ENCODE measurements at places on chromosomes 1 and 21. TPM values are rescaled to one million over a fixed set of nuclear protein-coding genes. Genes with fewer than 3 reads are reported as not detected.

SH3GLB1 gene
- total RNA-seq: 103 TPM

KIF21B gene
- 4.0 TPM for total RNA-seq

THEM4 gene
- total RNA-seq: 17.5 TPM

GUCA2B gene
- not detected for total RNA-seq

MATN1 gene
- 0.42 TPM for total RNA-seq

SLC16A4 gene
- 23.2 TPM for total RNA-seq

PROK1 gene
- 0.27 TPM for total RNA-seq

TEX38 gene
- not detected for total RNA-seq

FCRL2 gene
- 0.29 TPM for total RNA-seq

DNA sequence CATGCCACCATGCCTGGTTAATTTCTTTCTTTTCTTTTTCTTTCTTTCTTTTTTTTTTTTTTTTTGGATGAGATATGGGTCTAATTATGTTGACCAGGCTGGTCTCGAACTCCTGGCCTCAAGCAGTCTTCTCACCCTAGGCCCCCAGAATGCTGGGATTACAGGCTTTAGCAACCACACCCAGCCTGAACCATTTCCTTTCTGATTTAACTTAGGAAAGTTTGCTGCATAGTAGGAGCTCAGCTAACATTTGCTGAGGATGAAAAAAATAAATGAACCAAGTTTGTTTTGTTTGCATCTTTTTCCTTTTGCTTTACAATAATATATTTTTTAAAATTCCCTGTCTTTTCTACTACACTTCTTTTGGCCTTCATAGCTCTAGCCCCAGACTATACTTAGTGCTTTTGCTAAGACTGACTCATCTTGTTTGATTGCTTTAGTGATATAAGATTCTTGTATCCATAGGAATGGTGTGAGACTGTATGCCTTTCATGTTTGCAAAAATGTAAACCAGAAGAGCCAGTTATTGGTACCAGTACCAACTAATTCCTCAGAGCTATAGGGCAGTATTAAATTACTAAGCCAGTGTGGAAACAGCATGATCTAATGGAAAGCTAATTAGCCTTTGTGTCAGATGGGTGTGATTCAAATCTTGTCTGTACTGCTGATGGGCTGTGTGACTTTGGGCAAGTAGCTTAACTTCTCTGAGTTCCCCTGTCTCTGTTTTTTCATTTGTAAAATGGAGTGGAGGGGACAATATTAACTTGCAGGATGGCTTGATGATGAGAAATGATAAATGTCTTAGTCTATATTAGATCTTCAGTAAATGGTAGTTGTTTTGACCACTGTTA lies 66.9 kb downstream of the NFIA start:
- H3K4me3 ChIP-seq: no peak overlapping the region
- no peaks in the 10 kb centered on the region for H3K27me3 ChIP-seq

- no peaks in the 10 kb centered on the region for H3K36me3 ChIP-seq
- no peaks in the 10 kb centered on the region for H3K4me1 ChIP-seq
- no peak for DNase-seq
- no peaks in the 10 kb centered on the region for H3K27me3 ChIP-seq
- H3K4me3 ChIP-seq: no peak overlapping the region
- no peak overlapping the region for H3K27ac ChIP-seq
Observed at GRCh38 chr1:229264487-229264886, 6.4 kb upstream of the RAB4A start.

GRCh38 chr1:230807029-230807428 lies 59.8 kb downstream of the CAPN9 start:
- H3K4me1 ChIP-seq: no peaks in the 10 kb centered on the region
- peak overlapping the region; percentile 78 for H3K27ac ChIP-seq
- H3K4me3 ChIP-seq: no peak overlapping the region
- DNase-seq: peak; percentile 69
- H3K27me3 ChIP-seq: no peaks in the 10 kb centered on the region

DNA sequence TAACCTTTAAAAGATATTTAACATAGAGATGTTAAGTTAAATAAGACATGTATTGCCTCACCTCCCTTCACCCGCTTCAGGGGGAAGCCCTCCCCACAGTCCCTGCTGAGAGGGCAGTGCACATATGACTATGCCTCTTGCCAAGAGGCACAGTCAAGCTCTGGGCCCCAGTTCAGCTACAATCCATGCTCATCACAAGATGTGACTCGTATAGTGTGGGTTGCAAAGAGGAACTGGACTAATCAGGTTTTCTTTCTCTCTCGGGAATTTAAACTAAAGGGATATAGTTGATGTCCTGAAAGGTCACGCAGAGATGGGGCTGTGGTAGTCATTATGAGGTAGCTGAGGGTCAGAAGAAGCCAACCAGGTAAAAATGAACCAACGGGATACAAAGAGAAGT lies 35.6 kb downstream of the LYST start:
- no peak overlapping the region for H3K27ac ChIP-seq
- H3K4me3 ChIP-seq: no peak overlapping the region
- no peaks in the 10 kb centered on the region for H3K4me1 ChIP-seq
- no peak for DNase-seq
- no peaks in the 10 kb centered on the region for H3K27me3 ChIP-seq

- no peak overlapping the region for H3K4me3 ChIP-seq
- no peak for DNase-seq
- no peaks in the 10 kb centered on the region for H3K27me3 ChIP-seq
- H3K4me1 ChIP-seq: no peaks in the 10 kb centered on the region
- H3K36me3 ChIP-seq: no peaks in the 10 kb centered on the region
Observed at GRCh38 chr1:65378247-65378946, 42.1 kb upstream of the LEPR start.

GRCh38 chr1:4025752-4026151 lies 125.7 kb upstream of the C1orf174 start:
- no peaks in the 10 kb centered on the region for H3K4me1 ChIP-seq
- H3K27me3 ChIP-seq: no peaks in the 10 kb centered on the region
- no peak overlapping the region for H3K4me3 ChIP-seq
- no peak overlapping the region for H3K27ac ChIP-seq
- DNase-seq: no peak

- no peaks in the 10 kb centered on the region for H3K27me3 ChIP-seq
- no peaks in the 10 kb centered on the region for H3K4me1 ChIP-seq
- H3K36me3 ChIP-seq: peaks cover 7% of the 10 kb centered on the region
Observed at GRCh38 chr1:21724098-21724497, 54.9 kb upstream of the RAP1GAP start.

- no peak for DNase-seq
- H3K4me1 ChIP-seq: no peaks in the 10 kb centered on the region
- H3K4me3 ChIP-seq: no peak overlapping the region
Observed at GRCh38 chr1:175683491-175684298, 59.7 kb downstream of the TNR start.

GRCh38 chr1:44000122-44000665 lies 8.8 kb downstream of the CCDC24 start:
- H3K27me3 ChIP-seq: no peaks in the 10 kb centered on the region
- no peak overlapping the region for H3K4me3 ChIP-seq
- no peaks in the 10 kb centered on the region for H3K36me3 ChIP-seq
- H3K27ac ChIP-seq: no peak overlapping the region
- no peaks in the 10 kb centered on the region for H3K4me1 ChIP-seq

- H3K27me3 ChIP-seq: no peaks in the 10 kb centered on the region
- no peak overlapping the region for H3K27ac ChIP-seq
- DNase-seq: no peak
Observed at GRCh38 chr1:15005116-15005515, 148.4 kb upstream of the TMEM51 start.

DNA sequence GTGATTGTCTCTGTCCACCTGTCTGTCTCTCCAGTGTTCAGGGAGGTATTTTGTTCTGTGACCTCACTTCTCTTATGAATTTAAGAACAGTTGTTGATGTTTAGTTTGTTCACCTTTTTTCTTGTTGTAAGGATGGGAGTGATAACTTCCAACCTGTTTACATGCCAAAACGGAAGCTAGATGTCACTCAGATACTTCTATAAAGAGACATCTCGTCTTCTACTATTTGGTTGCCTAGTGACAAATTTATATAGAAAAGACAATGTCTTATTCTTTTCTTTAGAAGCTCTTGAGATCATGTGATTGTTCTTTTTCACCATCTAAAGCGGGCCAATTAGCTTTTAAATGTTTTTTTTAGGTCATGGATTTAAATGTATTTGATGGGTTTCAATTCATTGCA lies 33.8 kb downstream of the PRSS38 start:
- no peaks in the 10 kb centered on the region for H3K36me3 ChIP-seq
- no peaks in the 10 kb centered on the region for H3K27me3 ChIP-seq
- H3K4me3 ChIP-seq: no peak overlapping the region
- no peak overlapping the region for H3K27ac ChIP-seq
- no peak for DNase-seq

DNA sequence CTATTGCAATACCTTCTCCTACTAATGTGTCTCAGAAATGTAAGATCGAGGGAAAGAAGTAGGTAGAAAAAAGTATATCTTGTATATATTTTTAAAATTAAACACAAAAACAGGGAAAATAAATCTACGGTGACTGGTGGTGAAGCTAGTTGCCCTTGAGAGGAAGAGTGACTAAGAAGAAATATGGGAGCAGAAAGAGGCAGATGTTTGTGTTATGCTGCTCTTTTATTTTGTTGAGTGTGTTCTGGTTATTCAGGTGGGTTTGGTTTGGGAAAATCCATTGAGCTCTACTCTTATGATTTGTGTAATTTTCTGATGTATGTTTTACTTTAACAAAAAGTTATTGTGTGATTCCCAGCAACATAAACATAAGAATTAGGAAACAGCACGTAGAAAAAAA lies 444.9 kb upstream of the B3GALT2 start:
- no peaks in the 10 kb centered on the region for H3K36me3 ChIP-seq
- DNase-seq: no peak
- H3K27me3 ChIP-seq: no peaks in the 10 kb centered on the region

GRCh38 chr1:156667968-156668709 lies 9.1 kb downstream of the NES start:
- H3K27ac ChIP-seq: peak overlapping the region; percentile 6
- H3K27me3 ChIP-seq: no peaks in the 10 kb centered on the region
- no peak for DNase-seq
- H3K36me3 ChIP-seq: no peaks in the 10 kb centered on the region
- H3K4me3 ChIP-seq: no peak overlapping the region
- H3K4me1 ChIP-seq: no peaks in the 10 kb centered on the region

DNA sequence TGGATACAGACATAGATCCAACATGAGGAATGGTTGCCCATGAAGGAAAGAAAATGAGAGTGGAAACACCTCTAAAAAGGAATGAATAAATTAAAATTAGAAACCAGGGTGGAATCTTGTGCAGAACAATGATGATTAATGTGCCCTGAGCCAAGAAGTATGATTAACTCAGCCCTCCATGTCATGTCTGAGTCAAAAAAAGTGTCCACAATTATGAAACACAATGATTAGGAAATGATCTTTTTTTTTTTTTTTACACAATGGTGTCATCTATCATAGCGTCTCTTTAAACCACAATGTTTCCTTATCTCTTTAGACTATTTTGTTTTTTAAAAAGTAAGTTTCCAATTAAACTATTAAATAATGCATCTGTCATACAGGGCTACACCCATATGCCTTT lies 78.9 kb upstream of the RAB4A start:
- no peak overlapping the region for H3K27ac ChIP-seq
- H3K4me3 ChIP-seq: no peak overlapping the region
- no peaks in the 10 kb centered on the region for H3K36me3 ChIP-seq
- DNase-seq: no peak

GRCh38 chr1:178151831-178152230 lies 57.9 kb downstream of the RASAL2 start:
- no peaks in the 10 kb centered on the region for H3K27me3 ChIP-seq
- no peaks in the 10 kb centered on the region for H3K36me3 ChIP-seq
- H3K4me3 ChIP-seq: no peak overlapping the region
- DNase-seq: no peak

DNA sequence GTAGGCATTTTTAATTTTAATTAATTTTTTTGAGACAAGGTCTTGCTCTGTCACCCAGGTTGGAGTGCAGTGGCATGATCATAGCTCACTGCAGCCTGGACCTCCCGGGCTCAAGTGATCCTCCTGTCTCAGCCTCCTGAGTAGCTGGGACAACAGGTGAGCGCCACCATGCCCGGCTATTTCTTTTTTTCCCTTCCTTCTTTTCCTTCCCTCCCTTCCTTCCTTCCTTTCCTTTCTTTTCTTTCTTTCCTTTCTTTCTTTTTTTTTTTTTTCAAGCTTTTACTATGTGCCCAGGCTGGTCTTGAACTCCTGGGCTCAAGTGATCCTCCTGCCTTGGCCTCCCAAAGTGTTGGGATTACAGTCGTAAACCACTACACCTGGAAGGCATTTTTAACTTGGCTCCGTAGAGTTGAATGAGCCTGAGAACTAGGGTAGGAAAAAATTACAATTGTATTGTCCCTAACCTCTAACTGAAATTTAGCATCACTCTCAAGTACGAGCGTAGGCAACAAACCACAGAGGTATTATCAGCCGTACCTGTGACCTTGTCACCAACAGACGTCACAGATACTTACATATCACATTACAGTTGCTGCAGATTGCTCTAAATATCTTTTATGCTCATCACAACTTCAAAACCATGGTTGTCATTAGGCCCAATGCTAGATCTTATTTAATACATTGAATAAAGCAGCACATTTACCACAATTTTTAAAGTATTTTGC lies 8.0 kb downstream of the RUNX3 start:
- no peaks in the 10 kb centered on the region for H3K4me1 ChIP-seq
- H3K27ac ChIP-seq: no peak overlapping the region
- no peaks in the 10 kb centered on the region for H3K27me3 ChIP-seq
- no peaks in the 10 kb centered on the region for H3K36me3 ChIP-seq

DNA sequence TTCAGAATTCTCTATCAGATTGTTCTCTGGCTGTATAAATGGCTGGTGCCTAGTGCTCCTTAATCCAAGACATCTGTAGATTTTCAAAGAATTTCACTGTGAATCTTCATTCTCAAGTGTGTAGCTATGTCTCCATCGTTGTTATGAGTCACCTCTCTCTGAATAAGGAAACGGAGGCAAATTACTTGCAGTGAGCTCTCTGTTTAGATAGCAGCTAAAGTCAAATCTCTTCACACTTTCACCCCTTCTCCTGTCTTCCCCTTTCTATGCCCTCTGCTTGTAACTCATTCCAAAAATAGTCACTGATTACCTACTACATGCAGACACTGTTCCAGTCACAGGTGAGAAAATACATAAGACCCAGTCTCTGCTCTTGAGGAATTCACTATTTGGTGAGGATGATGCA lies 39.7 kb downstream of the CHML start:
- peaks cover 2% of the 10 kb centered on the region for H3K4me1 ChIP-seq
- H3K27ac ChIP-seq: no peak overlapping the region
- H3K27me3 ChIP-seq: no peaks in the 10 kb centered on the region
- no peak overlapping the region for H3K4me3 ChIP-seq

- no peaks in the 10 kb centered on the region for H3K36me3 ChIP-seq
- DNase-seq: no peak
- H3K4me3 ChIP-seq: no peak overlapping the region
- H3K27me3 ChIP-seq: no peaks in the 10 kb centered on the region
- H3K4me1 ChIP-seq: no peaks in the 10 kb centered on the region
- H3K27ac ChIP-seq: no peak overlapping the region
Observed at GRCh38 chr1:222893255-222893654, 78.4 kb downstream of the DISP1 start.

- no peak overlapping the region for H3K4me3 ChIP-seq
- DNase-seq: no peak
- H3K27me3 ChIP-seq: no peaks in the 10 kb centered on the region
- H3K4me1 ChIP-seq: no peaks in the 10 kb centered on the region
Observed at GRCh38 chr1:205735218-205735617, 14.8 kb downstream of the NUCKS1 start.
